ENCODE measurements at places on chromosomes 1 and 21. TPM values are rescaled to one million over a fixed set of nuclear protein-coding genes. Genes with fewer than 3 reads are reported as not detected.

Gene RNASEL
- 2.0 TPM for total RNA-seq

Gene CYP4X1
- not detected for total RNA-seq

Gene MCOLN2
- total RNA-seq, result 1.9 TPM

Gene FH
- total RNA-seq, result 86.0 TPM

Gene TNFAIP8L2
- total RNA-seq, result not detected

Gene RAB3B
- 4.3 TPM for total RNA-seq

Gene ARHGEF2
- total RNA-seq, result 33.7 TPM

Gene S100A12
- not detected for total RNA-seq

Gene PTCH2
- total RNA-seq, result 0.23 TPM

Gene GRIK3
- not detected for total RNA-seq

Gene MAP3K7CL
- total RNA-seq, result 1.8 TPM

Gene AK5
- total RNA-seq, result 6.4 TPM
